Thoracic aorta endothelial cell (primary cell): ENCODE measurements at places on chromosomes 2 and 18. TPM values are rescaled to one million over a fixed set of nuclear protein-coding genes. Genes with fewer than 3 reads are reported as not detected.

EMX1 gene
- not detected in 2 replicates for total RNA-seq

CCDC178 gene
- not detected in 2 replicates for total RNA-seq

TMEM247 gene
- not detected in 2 replicates for total RNA-seq

G6PC2 gene
- not detected in 2 replicates for total RNA-seq
